ENCODE measurements at places on chromosomes 7 and 10.

DNA sequence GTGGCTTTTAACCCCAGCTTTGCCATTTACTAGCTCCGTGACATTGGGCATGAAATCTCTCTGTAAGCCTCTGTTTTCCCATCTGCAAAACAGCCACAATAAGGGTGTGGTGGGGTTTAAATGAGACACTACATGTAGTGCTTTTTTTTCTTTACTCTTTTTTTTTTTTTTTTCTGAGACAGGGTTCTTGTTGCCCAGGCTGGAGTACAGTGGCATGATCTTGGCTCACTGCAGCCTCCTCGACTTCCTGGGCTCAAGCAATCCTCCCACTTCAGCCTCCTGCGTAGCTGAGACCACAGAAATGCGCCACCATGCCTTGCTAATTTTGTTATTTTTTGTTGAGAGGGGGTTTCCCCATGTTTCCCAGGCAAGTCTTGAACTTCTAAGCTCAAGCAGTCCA is 8.3 kb upstream of the DENND10 start:
- peak; percentile 37 for DNase-seq

GRCh38 chr7:30184791-30185487 is 50.2 kb downstream of the MTURN start:
- DNase-seq, result no peak

DNA sequence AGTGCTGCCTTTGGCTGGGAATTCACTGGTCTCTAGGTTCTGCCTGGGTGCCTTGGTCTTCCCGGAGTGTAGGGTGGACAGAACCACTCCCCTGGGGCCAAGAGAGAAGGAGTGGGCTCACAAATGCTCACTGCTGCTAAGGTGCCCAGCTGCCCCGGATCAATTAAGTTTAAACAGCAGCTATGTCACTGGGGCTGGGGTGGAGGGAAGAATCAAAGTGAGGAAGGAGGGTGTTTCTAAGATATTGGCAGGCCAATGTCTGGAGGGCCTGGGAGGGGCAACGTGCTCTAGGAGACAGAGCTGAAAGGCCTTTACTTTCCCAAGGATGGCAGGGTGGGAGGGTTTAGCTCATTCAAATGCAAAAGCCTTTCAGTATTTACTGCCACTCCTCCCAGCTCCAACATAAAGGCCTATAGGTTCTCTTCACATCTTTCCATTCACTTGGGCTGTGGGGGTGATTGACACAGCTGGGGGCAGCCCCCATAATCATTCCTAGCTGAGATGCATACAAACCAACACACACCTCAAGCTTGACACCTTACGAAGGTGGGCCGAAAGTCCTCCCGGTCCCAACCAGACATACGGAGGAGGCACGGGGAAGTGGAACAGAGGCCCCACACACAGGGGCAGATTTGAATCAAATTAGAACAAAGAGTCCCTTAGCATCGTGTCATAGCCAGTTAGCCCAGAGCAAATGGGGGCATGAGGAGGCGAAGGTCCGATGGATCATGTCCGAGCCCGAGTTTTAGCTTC is 108.0 kb upstream of the EFCAB10 start:
- DNase-seq, result no peak

GRCh38 chr10:35216303-35216905 is 89.8 kb downstream of the CREM start:
- peak; percentile 30 for DNase-seq
